ENCODE measurements at places on chromosomes 16 and 17. TPM values are rescaled to one million over a fixed set of nuclear protein-coding genes. Genes with fewer than 3 reads are reported as not detected.

Gene GALR2
- 0.54 TPM for polyA plus RNA-seq

DNA sequence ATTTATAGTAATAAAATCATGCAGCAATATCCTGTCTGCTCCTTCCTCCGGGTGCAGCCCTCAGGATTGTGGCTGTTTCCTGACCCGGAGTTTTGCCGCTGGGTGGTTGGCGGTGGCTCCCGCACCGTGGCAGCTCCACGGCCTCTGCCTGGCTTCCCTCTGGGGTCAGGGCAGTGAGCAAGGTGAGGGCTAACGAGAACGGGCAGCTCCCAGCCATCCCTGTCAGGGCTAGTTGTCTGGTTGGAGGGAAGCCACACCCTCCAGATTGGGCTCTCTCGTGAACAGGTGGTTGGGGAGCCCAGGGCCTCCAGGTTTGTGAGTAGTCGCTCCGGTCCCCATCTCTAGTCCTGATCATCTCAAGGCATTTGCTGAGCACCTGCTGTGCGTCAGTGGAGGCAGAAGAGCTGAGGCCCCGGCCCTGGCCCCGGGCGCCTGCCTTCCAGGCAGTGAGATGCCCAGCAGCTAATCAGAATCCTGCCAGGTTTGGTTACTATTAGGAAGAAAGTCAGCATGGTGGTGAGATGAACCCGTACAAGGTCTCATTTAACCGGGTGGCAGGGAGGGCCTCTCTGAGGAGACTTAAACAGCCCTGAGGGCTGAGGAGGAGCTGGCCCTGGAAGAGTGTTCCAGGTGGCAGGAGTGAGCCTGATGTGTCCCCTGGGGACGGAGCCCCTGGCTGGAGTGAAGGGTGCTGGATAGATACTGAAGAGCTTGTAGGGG, 2.3 kb upstream of the NUDT16L1 start:
- H3K27ac ChIP-seq, result no peak overlapping the region
- H3K4me1 ChIP-seq, result peaks cover 19% of the 10 kb centered on the region
- peaks cover 8% of the 10 kb centered on the region for H3K36me3 ChIP-seq
- no peak overlapping the region for H3K4me3 ChIP-seq

- H3K4me3 ChIP-seq, result no peak overlapping the region
- H3K27me3 ChIP-seq, result no peaks in the 10 kb centered on the region
- no peak for DNase-seq
- no peaks in the 10 kb centered on the region for H3K4me1 ChIP-seq
- H3K27ac ChIP-seq, result no peak overlapping the region
- no peaks in the 10 kb centered on the region for H3K36me3 ChIP-seq
These were observed 9.9 kb upstream of the SMIM36 start for GRCh38 chr17:55521186-55521585.

Gene PPP1R27
- polyA plus RNA-seq, result 0.49 TPM
